ENCODE measurements at places on chromosomes 2 and 18.

- no peak for DNase-seq
Observed at GRCh38 chr2:237234268-237234667, 148.6 kb downstream of the COPS8 start.

GRCh38 chr2:38737925-38738324, 13.2 kb downstream of the SRSF7 start:
- DNase-seq: no peak

GRCh38 chr2:181104512-181105115, 124.2 kb downstream of the UBE2E3 start:
- peak; percentile 13 for DNase-seq

- DNase-seq: no peak
Observed at GRCh38 chr2:190930411-190930810, 49.8 kb downstream of the GLS start.

DNA sequence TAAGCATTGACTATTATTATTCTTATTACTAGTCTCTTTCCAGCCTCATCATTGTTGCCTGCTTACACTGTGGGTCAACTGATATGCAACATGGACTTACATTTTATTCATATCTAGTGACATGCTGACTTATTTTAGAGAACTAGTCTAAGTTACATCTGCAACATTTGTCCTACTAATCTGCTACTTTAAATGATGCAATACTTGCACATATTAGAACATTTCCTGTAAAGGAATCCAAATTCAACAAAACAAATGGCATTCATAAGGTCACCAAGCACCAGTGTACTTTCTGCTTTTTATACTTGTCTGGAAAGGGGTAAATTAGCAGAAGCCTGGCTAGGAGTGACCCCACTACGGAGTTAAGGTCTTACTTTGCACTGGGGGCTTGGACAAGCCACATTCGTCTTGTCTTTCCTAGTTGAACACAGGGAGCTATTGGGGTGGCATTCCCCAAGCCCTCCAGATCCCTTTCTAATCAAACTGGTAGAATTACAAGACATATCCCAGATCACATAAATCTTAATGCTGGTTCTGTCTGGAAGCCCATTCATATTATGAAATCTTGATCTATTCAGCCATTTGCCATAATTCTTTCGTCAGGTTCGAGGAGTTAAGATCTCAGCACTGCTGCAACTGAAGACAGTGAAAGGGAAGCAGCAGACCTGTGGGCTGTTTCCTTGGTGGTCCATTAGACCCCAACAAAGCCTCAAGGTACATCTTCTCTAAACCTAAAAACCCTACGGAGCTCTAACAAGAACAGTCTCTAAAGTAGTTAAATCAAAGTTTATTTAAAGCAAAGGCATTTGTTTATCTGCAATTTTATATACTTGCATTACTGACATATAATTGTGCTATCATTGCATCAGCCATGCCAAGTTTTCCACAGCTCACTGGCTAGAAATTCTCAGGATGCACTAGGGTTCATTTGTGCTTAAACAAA, 49.9 kb upstream of the RTN4 start:
- DNase-seq: no peak

DNA sequence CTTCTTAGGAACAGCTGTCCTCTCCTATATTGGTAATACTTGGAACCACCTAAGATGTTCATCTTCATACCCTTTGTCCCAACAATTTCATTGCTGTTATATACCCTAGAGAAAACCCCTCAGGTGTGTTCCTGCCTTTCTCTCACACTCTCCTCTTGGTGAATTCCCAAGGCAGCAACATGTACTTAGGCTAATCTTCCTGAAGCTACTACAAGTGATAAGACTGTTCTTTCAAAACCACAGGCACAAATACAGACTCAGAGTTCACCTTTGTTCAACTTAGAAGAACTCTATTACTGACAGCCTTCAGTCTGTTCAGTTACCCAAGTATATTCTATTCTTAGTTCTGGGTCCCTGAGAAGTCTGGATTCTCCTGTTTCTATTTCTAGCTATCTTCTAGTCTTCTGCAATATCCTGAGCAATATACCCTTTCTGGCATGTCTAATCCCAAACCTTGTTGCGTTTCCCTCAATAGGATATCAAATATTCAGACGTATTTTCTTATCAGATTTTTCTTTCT, 247.7 kb upstream of the STON1 start:
- DNase-seq: no peak

- no peak for DNase-seq
Observed at GRCh38 chr2:188047735-188048134, 243.9 kb upstream of the GULP1 start.

DNA sequence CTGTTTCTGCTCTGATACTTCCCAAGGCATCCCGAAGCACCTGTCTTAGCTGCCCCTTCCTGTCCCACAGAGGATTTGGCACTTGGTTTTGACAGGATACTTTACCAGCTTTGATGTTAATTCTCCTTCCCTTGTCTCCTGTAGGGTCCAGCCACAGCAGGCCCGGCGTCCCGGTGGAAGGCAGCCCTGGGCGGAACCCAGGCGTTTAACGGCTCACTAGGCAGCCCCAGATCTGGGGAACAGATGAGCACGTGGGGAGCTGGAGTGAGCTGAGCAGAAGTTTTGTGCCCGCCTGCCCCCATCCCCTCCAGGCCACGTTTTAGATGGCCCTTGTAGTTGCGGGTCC, 11.4 kb downstream of the ANKRD23 start:
- DNase-seq: no peak

DNA sequence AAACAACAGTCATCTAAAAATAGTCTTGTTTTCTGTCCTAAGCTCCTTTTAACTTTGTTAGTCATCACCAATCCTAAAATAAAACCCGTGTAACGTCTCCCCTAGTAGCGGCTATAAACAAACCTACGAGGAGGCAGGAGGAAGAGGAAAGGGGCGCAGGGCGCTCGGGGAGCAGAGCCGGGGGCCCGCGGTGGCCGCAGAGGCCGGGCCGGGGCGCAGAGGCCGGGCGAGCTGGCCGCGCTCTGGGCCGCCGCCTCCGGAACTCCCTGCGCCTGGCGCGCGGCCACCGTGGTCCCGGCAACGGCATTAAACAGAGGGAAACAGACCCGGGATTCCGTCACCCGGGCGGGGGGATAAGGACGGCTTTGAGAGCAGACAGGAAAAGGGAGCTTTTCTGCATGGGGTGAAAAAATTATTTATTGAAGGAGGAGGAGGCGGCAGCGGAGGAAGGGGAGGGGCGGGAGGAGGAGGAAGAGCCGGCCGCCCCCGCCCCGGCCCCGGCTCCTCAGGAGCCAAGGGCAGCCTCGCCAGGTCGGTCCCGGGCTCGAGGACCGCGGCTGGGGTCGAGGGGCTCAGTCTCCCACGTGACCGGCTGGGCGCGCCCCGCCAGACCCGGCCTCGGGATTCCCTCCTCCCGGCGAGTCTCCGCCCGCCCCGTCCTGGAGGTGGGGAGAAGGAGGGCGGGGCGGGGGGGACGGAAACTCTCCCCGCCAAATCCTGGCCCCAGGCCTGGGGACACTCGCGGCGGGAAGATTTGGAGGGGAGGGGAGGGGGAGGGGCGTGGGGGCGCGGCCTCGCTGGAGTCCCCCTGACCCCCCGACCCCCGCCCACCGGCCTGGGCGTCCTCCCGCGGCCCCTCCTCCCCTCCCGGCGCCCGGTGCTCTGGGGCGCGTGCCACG, 1.8 kb upstream of the NFATC1 start:
- DNase-seq: peak; percentile 23

GRCh38 chr18:23056315-23056714, 79.0 kb upstream of the CABLES1 start:
- no peak for DNase-seq

- no peak for DNase-seq
Observed at GRCh38 chr2:221170548-221170947, 401.6 kb downstream of the EPHA4 start.

- DNase-seq: no peak
Observed at GRCh38 chr2:221518201-221518934, 53.7 kb downstream of the EPHA4 start.

- DNase-seq: no peak
Observed at GRCh38 chr2:196200557-196200956, 29.2 kb upstream of the STK17B start.

- DNase-seq: no peak
Observed at GRCh38 chr2:149027590-149028250, 10.8 kb upstream of the LYPD6B start.

- no peak for DNase-seq
Observed at GRCh38 chr2:10610213-10610910, 79.4 kb downstream of the NOL10 start.

DNA sequence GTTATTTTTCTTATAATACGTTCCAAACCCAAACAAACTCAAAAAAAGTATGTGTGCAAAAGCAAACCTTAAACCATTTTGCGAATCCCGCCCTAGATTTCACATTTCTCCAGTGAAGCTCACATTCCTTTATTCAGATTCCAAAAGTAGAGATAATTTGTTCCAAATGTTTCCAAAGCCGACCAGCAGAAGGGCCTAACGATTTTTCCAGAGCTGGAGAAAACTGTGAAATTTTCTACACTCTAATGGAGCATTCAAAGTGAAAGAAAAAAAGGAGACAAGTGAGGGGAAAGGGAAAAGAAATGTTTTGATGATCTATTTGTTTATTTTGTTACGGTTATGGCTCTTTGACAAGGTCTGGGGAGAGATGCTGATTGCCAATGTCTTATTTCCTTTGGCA, 286.5 kb upstream of the SLC14A2 start:
- DNase-seq: no peak

Data from stimulated activated naive CD4-positive, alpha-beta T cell (primary cell).